Activated T-helper 1 cell treated with anti-CD3 and anti-CD28 coated beads, Interleukin-12 subunit alpha, Interleukin-12 subunit beta, Interleukin-2, Interleukin-4 antibody, amounts not matched to agents 30 ng/mL and 10 ng/mL and 1 ng/mL, durations not matched to agents 14 hours and 24 hours and 36 hours (primary cell): ENCODE measurements at places on chromosomes 16 and 17. TPM values are rescaled to one million over a fixed set of nuclear protein-coding genes. Genes with fewer than 3 reads are reported as not detected.

The NOTUM gene
- 1.5 and 2.4 TPM in 2 replicates for total RNA-seq

The CLDN7 gene
- total RNA-seq: 0.15 and 0.60 TPM in 2 replicates

- DNase-seq: no peak
Observed at GRCh38 chr17:3660311-3660891, 8.0 kb downstream of the TAX1BP3 start.

- DNase-seq: no peak
Observed at GRCh38 chr17:39963829-39964228, 1.0 kb downstream of the GSDMA start.

DNA sequence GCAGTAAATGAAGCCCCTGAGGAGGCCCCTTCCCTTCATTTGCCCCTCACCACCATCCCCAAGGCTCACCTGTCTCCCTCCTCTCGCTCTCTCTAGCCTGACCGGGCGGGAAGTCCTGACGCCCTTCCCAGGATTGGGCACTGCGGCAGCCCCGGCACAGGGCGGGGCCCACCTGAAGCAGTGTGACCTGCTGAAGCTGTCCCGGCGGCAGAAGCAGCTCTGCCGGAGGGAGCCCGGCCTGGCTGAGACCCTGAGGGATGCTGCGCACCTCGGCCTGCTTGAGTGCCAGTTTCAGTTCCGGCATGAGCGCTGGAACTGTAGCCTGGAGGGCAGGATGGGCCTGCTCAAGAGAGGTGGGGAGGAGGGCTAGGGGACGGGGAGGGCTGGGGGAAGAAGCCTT, 21.0 kb downstream of the WNT9B start:
- DNase-seq: no peak
